ENCODE measurements at places on chromosomes 1 and 21.

DNA sequence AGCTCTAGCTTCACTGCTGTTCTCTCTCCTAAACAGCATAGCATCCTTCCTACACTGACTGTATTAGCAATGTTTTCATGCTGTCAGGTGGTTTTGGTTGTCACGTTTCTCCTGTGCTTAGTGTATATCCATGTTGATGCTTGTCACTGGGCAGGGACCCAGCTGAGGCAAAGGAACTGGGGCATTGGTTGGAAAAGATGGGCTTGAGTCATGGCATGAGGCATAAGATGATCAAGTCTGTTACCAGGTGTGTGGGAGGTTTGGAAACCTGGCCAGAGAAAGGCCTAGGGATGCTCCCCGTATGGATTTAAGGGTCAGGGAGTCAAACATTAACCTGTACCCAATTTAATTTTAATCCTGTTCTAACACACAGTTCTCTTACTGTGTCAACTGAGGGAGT lies 69.6 kb downstream of the OSBPL9 start:
- no peak for DNase-seq

- DNase-seq = peak; percentile 22
Observed at GRCh38 chr1:36372617-36373016, 13.1 kb downstream of the STK40 start.

GRCh38 chr1:34176830-34177603 lies at the start of gene C1orf94:
Gene C1orf94 (plus strand): TSS chr1:34176907. CDS start chr1:34177790, 883 bp downstream.
- DNase-seq = no peak

DNA sequence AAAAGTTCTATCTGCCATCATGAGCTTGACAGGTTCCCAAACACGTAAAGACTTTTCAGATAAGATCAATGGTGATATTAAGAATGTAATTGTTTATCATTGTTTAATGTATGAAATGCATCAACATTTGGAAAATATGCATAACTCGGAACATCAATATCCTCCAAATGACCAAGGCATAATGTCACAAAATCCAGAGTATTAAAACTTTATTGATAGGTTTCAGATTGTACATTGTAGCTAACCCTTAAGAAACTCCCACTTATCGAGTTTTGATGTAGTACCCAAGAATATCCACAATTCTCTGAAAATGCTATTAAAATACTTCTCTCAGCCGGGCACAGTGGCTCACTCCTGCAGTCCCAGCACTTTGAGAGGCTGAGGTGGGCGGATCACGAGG lies 12.1 kb upstream of the TNNI1 start:
- no peak for DNase-seq

GRCh38 chr1:242023805-242024204 lies 24.9 kb upstream of the MAP1LC3C start:
- DNase-seq = no peak

DNA sequence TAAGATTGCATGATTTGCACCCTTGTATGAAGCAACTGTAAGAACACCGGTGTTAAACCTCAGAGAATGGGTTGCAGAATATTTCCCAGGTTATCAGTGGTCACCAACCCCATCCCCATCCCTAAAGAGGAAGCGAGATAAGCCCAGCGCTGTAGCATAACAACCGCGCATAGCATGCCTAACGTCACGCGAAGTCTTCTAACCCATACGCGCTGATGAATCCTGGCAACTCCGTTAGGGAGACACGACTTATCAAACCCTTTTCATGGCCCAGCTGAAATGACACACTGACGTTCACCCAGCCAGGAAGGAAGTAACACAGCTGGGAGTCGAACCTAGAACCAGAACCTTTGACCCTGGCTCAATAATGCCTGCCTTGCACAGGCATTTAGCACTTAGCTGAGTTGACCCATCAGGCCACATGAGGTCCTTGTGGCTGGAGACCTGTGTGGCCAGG lies 24.2 kb downstream of the TMEM51 start:
- no peak for DNase-seq

DNA sequence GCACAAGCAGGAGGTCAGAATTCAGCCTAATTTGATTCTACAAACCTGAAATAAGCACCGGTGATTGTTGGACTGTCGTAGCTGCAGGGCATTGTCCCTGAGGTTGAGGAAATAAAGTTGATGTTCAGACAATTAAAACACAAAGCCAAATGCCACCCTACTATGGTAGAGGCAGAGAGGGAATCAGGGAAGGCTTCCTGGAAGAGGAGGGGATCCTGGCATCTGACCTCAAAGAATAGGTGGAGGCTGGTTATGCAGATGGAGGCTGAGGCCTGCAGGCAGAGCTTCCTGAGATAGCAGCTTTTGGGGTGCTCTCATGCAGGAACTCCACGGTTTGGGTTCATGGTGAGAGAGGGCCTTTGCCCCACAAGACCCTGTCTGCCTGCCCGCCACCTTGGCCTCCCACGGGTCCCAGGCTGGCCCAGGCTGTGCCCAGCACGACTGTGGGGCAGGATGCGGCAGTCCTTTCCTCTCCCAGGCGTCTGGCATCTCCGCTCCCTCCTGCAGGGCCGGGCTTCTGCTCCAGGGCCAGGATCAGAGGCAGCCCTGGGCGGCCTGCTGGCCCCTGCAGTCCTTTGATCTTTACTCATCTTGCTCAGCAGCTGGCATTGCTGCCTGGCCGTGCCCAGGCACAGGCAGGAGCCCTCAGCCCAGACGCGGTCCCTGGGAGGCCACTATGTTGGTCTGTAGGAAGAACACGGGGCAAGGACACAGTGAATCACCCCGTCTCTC lies 134.1 kb upstream of the VAMP3 start:
- no peak for DNase-seq

DNA sequence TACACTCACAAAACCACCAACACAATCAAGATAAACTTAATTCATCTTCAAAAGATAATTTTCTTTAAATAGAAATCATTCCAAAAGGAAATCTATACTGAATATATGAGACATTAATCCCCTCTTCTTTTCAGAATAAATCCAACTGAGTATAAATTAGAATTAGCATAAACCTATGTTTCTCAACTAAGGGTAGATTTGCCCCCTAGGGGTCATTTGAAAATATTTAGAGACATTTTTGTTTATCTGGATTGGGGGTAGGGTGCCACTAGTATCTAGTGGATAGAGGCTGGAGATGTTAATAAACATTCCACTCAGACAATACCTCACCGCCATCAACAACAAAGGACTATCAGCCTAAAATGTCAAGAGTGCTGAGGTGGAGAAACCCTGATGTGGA lies 6.5 kb upstream of the TNFSF4 start:
- DNase-seq = no peak

- DNase-seq = no peak
Observed at GRCh38 chr1:43446388-43446740, 7.4 kb downstream of the HYI start.

DNA sequence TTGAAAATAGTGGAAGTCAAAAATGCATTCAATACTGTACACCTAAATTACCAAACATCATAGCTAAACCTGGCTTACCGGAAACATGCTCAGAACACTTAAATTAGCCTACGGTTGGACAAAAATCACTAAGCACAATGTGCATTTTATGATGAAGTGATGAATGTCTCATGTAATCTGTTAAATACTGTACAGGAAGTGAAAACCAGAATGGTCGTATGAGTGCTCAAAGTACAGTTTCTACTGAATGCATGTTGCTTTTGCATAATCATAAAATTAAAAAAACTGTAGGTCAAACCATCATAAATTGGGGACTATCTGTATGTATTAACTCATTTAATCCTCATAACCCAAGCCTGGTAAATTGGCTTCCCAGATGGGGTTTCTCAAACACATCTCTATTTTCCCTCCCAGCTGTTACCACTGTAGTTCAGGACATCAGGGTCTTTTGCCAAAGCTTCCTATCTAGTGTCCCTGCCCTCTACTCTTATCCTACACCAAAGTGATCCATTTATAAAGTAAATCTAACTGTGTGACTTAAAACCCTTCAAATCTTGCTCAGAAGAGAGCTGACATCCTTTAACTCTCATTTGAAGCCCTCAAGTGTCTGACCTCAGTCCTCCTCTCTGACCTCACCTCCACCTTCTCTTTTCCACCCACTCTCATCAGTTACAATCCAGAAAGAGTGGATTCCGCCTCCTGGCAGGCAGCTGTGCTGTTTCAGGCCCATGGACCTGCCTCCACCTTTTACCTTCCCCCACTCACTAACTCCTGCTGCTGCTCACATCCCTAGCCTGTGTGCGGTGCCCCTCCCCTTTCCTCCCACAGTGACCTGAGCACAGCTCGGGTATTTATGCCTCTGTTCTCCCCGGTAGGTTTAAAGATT lies 356.4 kb upstream of the ST6GALNAC5 start:
- no peak for DNase-seq

DNA sequence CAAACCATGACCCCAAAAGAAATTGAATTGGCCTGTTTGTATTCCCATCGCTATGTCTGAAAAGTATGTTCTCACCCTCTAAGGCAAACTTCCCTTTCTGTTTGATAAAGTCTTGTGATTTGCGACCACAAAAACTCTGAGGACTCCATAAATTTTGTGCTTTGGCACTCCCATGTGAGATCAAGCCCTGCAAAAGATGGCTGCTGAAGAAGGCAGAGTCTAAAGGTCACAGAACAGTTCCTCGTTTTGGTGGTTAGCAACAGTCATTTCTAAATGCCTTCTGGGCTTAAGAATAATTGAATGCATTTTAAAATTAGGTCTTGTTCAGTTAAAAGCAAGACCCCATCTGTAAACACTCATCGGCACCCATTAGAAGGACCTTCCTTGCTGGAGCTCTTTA lies 441.6 kb downstream of the OMA1 start:
- DNase-seq = no peak

DNA sequence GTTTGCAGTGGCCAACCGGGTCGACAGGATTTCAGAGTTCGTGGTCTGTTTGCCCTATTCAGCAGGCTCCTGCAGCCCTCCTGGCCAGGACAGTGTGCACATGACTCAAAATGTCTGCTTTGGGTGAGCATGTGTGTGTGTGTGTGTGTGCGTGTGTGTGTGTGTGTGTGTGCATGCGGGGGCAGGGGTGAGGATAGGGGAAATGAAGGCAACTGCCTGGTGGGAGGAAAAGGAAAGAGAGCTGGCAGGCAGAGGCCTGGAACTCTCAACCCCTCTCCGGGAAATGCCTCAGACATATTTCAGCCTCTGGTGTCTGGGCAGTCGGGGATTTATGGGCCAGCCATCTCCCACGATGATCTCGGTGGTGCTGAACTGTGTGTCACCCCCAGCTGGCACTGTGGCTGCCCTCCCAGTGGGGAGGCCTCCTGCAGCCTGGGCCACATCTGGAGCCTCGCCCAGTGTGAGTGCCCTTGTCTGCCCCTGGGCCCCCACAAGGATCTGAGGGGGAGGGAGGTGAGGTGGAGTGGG lies 15.2 kb downstream of the CDCP2 start:
- DNase-seq = no peak
